Dermis blood vessel endothelial cell (primary cell): ENCODE measurements at places on chromosomes 3 and 15. TPM values are rescaled to one million over a fixed set of nuclear protein-coding genes. Genes with fewer than 3 reads are reported as not detected.

WDR49 gene
- total RNA-seq: 0.09 and 0.51 TPM in 2 replicates

DNA sequence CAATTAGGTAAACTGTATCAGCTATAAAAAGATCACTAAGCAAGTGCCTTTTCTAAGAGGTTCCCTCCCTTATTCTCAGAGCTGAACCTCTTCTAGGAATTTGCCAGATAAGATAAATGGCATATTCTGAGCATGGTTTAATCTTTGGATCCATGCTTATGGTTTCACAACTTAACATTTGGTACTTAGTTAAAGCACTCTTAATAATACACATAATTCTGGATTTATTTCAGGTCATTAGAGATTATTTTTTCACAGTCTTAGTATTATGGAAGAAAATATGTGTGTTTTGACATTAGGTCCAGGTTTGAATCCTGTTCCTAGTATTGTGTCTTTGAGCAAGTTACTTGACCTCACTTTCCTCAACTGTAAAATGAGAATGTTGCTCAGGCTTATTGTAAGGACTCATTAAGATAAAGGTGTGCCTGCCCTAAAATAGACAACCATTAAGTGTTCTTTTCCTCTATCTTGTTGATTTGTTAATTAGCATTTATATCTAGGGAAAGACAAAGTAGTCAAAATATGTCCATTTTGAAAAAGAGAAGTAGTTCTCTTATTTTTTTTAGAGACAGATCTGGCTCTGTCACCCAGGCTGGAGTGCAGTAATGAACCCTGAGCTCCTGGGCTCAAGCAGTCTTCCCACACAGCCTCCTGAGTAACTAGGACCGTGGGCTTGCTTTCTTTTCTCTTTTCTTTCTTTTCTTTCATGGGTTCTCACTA is 43.4 kb downstream of the TSC22D2 start:
- DNase-seq: no peak

DNA sequence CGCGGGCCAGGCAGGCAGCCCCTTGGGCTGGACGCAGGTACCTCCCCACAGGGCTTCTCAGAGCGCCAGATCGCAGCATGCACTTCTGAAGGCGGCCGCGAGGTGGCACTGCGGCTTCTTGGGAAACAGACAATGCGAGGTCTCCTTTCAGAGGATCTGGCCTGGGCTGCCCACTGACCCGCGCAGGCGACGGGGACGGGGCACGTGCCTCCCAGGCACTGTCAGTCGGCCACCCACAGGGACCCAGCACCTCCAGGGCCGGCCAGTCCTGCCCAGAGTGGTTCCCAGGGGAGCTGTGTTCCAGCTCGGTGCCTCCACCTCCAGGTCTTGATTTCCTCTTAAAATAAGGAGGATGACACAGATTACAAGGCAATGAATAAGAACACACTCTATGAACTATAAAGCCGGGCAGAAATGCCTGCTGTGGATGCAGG is 24.4 kb upstream of the TXNRD3 start:
- DNase-seq: peak; percentile 87

DNA sequence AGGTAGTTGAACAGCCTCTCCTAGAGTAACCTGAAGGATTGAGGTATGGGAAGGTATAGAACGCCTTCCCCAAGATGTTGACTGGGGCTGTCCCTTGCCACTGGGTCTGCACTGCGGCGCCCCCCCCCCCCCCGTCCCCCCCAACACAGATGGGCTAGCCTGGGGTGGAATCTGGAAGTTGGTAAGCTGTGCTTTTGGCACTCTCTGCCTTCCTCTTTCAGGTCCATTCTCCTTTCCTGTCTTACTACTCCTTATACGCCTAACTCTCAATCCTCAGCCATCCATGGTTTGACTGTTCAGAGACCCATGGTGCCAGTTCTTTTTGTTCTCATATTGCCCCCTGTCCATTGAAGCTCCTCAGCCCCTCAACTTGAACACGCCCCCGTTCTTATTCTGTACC is 42.8 kb downstream of the MAP2K1 start:
- DNase-seq: no peak
